HEK293T (cell line): ENCODE measurements at places on chromosomes 7 and 10.
A peak's percentile ranks its signal among the peaks of the same experiment; 100 is the strongest.

DNA sequence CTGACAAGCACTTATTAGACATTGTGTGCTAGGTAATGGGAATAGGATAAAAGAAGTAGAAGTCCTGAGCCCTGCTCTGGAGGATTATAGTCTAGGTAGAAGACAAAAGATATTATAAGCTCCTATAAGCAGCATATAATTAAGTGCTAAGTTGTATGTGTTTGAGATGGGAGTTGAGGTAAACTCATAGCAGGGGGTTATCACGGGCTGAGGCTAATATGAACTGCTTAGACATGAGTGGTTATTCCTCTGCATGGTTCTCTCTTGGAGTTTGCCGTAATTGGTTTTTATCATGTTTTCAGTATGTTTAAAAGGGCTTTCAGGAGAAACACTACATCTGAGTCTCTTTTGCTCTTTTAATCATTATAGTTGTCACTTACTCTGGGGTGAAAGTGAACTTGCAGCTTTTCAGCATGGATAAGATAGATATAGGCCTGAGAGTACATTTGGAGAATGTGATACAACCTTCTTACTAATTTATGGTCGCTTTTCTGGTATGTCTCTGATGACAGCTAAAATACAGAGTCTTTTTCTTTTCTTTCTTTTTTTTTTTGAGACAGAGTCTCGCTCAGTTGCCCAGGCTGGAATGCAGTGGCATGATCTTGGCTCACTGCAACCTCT, 39.0 kb downstream of the SMNDC1 start:
- DNase-seq = peak; percentile 42

DNA sequence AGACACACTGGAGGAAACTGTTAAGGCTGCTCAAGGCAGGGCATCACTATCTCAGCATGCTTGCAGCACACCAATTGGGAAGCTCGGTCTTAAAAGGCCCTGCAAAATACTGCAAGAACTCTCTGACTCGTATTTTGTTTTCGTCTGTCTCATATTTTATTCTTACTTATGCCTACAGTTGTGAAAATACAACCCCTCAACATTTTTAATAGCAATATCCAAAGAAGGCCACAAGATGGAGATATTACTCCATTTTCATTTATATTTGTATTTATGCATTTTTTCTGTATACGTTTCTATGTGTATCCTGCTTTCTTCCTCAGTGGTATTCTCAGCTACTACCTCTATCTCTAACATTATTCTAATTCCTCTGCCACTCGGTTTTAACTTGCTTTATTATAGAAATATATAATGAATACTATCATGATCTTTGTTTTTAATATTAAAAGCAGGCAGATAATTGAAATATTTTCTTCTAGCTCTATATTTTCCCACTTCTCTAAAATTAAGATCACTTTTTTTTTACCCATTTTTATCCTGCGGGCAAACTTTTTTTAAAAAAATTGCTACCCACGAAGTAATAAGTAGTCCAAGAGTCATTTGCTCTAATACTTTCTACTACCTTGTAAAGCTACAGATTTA, 10.0 kb downstream of the DNAJC1 start:
- DNase-seq = no peak

DNA sequence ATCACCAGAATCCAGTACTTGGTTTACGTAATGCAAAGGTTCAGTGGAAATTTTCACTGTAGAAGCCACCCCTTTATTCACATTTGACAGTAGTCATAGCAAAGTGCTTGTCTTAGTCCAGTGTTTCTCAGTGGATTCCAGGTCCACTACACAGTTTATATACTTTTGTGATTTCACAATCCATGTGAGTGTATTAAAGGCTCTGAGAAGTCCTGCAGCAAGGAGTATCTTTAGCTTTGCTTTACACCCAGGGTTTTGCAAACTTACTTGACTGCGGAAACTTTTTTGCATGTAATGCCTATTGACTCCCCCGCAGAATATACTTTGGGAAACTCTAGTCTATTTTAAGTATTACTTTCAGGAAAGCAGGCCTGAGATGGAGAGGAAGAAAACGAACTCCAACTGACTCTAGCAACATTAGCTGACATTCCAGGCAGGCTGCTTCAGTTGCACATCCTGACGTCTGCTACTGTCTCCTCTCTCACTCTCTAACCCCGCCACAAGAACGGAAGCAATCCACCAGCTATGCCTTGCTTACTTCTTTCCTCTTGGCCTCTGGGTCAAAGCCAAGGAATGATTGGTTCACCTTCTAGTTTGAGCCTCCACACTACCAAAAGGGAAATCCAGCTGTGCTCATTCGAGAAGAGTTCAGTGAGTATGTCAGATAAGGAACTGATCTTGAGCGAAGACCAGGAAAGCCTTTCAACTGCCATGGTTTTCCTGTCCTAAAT, 6.2 kb downstream of the PLXNA4 start:
- no peak for DNase-seq

DNA sequence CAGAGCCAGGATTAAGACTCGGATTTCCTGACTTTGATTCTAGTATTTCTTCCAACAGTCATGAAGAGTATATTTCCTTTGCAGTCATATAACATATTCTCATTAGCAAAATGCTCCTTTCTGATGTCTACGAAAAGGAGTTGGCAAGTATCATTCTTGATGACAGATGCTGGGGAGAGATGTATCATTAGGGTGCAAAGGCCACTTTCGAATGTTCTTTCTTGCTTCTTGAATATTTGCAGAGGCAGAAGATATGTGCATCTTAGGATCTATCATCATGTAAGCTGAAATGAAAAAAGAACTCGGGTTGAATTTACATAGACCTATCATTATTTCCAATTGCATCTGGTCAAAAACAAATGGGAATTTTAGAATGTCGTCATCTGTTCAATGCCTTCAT, 294.4 kb downstream of the BAMBI start:
- no peak for DNase-seq

DNA sequence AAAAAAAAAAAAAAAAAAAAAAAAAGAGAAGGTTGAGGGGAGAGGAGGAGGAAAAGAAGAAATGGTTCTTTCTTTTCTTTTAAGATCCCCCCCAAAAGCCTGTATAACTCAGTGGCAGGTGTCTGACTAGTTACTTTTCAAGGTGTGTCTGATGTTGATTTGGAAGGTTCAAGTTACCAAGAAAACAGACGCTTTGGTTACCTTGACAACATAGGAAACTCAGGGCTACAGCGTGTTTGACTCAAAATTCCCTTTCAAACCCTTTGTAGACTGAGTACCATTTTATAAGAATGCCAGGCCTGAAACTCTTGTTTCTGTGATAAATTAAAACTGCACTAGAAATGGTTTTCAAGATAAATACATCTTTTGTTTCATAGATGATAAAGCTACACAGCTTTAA, 286.8 kb downstream of the SKIDA1 start:
- no peak for DNase-seq

DNA sequence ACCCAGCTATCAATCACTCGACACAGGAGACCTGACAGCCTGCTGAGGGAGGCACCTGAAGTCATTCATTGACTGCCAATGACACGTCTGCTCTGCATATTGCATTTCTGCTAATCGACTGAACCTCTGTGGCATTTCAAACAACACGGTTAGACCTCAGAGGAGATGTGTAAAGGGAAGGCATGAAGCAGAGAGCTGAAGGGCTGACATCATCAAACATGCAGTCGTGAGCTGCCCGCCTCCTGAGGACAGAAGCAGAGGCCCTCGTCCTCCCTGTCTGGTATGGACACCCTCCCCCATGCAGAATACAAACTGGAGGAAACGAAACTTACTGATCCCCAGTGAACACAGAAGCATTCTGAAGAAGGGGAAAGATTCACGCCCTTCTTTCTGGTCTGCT, 462.6 kb upstream of the MGMT start:
- DNase-seq = no peak

DNA sequence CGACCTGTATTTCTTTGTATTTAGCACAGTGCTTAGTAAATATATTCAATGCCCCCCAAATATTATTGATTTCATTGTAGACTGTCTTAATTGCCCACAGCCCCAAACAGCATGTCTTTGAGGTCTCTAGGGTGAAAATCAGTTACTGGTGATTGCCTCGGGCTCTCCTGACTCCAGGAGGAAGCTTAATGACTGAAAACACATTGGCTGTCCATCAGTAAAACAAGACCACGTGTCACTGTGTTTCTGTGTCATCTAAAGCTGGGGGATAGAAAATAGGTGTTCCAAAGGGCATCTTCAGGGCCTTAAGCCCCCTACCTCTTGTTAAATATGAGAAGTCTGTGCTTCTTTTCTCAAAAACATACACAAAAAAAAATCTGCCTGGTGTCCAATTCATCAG, 67.9 kb downstream of the CACNA2D1 start:
- peak; percentile 12 for DNase-seq

- DNase-seq = peak; percentile 72
Observed at GRCh38 chr7:30226614-30227268, 57.7 kb upstream of the ZNRF2 start.

DNA sequence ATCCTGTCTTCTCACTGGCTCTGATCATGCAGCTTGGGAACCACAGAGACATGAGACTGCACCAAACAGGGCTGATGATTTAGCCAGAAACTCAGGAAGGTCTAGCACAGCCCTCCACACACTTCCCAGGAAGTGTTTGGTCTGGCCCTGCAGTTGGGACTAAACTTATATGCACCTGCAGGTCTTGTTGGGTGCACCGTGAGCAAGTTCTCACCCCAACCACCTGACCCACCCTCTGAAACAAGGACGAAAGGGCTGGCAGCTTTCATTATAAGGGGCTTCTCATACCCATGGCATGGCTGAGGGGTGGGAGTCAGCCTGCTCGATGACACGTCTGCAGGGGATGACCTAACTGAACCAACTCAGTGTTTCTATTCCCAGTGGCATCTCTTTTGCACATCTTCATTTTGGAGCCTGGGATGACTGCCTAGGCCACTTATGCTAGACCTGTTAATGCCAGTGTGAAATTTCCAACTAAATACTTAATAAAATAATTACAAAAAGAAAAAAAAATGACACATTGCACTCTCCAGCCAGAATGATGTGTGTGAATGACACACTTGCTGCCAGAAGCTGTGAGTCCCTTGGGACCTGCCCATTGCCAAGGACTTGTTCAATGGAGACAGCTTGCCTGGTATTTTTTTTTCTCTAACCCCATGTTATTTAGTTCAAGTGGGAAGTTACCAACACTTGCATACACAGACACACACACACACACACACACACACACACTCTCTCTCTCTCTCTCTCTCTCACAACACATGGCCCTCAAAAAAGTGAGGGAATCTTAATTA, 102.6 kb downstream of the NEURL1 start:
- DNase-seq = no peak

- DNase-seq = no peak
Observed at GRCh38 chr7:30303312-30304039, 19.1 kb downstream of the ZNRF2 start.
